ENCODE measurements at places on chromosomes 3 and 15.

DNA sequence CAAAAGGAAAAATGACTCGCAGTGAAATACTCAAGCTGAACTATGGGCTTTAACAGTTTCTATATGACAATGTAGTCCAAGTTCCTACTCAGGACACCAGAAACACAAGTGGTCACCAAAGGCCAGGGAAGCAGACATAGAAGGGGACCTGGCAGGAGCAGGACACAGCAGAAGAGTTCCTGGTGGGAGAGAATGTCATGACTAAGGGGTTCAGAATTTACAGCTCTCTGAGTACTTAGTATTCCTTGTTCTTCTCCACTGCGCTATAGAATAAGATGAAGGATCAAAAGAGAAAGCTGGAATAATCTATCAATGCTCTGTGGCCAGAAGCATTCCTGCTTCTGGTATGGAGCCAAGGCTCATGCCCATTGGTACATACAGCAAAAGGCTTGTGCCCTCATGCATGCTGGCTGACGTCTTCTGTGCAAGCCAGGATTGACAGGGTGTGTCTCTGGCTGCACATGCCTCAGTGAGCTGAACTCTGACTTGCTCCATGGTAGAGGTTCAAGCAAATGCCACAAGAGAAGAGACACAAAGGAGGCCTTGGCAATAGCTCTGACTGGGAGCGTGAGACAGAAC is 128.7 kb upstream of the SLC2A2 start:
- no peak for DNase-seq

DNA sequence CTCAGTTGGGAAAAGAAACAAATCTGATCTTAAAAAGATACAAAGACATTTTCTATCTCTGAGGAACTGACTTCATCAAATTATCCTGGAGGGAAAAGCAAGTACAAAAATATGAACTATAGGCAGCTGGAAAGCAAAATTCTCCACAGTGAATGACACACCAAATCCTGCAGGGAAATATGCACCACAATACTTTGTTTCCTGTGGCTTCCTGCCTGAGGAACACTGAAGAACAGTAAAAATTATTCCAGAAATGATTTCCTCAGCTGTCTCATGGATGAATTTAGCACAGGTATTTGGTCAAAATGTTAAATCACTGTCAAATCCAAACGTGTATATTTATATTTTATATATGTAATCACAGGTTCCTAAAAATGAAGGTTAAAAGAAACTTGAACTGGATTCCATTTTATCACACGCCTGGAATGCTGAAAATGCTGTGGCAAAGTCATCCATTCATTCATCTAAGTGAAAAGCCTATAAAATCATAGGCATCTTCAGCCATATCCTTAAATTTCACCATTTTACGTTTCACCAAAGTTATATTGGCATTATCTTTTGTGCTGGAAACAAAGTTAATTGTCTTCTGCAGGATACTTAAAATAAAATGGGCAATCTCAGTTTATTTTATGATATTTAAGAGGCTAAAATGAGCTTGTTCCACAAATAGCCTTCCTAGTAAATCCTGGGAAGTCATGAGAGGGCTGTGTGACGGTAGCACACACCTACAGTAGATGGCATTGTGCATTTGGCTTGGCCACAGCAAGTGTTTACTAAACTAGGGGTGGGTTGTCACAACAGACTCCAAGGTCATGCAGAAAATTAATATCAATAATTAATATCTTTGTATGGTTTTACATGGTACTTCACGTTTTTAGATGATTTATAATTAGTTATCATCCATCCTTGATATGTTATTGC is 19.3 kb upstream of the TSC22D2 start:
- DNase-seq, result no peak

- no peak for DNase-seq
Measured at GRCh38 chr3:44104668-44105321, 136.9 kb upstream of the TOPAZ1 start.

DNA sequence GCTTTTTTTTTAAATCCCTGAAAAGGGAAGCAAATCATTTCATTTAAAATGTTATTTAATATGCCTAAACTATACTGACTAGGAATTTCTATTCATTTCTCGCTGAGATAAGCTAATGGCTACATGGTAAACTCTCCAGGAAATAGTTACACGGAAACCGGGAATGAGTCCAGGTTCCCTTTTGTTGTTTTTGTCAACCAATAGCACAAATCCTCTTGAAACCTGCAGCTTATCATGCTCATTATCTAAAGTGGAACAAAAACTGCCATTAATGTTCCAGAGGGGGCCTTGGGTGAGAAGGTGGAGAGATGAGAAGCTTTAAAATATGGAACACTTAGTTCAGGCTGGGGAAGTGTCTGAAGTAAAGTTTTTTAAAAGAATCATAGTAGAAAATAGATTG is 113.5 kb upstream of the ALCAM start:
- DNase-seq, result no peak

DNA sequence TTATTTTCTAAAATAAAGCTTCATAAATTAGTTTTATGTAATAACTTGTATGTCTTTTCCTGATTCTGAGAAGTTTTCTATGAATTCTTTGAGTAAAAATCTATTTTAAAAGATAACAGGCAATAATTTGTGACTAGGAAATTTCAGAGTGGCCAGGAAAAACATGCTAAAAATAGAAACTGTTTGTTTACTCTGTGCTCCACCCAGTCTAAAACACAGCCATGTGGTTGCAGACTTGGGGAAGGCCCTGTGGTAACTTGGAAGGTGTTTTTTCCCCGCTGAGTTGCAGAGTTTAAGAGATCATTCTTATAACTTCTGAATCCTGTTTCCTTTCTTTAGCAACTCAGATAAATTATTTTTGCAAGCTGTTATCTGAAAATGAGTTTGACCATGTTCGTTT is 21.9 kb downstream of the PLCL2 start:
- DNase-seq, result no peak

GRCh38 chr15:88630141-88630721 is 8.6 kb upstream of the ISG20 start:
- no peak for DNase-seq

DNA sequence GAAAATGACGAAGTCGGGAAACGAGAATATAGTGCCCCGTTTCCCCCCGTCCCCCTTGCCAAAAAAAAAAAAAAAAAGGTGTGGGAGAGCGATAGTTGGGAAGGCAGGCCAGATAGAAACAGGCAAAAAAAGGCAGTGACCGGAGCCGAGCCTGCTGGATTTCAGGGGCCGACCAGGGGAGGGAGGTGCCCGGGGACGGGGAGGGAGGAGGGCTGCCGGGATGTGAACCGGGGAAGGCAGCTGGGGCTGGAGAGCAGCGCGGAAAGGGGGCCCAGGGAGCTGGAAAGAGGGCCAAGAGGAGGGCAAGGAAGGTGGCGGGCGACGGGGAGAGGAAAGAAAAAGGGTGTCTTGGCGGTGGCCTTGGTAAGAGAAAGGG is 837 bp downstream of the LRRN1 start:
- no peak for DNase-seq

All from CD4-positive, alpha-beta T cell (primary cell).